ENCODE measurements at places on chromosomes 7 and 10.
A peak's percentile ranks its signal among the peaks of the same experiment; 100 is the strongest.

GRCh38 chr10:25564351-25564750 lies 369.7 kb upstream of the MYO3A start:
- DNase-seq = no peak

DNA sequence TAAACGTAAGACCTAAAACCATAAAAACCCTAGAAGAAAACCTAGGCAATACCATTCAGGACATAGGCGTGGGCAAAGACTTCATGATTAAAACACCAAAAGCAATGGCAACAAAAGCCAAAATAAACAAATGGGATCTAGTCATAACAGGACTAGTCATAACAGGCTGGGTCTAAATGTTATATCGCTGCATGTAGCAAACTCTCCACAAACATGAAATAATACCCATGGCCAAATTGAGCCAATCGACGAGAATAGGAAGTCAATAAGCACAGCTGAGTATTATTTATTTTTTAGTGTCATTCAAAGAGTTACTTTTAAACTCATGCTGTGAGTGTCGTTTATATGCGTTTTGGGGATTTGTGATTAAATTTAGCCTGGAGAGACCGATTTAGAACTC lies 225.1 kb downstream of the TFEC start:
- no peak for DNase-seq

DNA sequence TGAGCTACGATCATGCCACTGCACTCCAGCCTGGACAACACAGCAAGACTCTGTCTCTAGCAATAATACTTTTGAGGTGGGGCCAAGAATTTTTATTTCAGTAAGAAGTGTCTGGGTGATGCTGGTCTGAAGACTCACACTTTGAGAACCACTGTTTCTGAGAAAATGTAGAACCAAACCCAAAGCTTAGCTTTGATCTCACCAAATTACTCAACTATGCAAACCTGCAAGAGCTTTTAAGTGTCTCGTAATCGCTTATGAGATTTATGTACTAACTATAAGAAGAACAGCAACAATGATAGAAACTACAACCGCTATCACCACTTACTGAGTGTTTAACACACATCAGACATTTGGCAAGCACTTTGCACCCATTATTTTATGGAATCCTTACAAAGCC lies 29.5 kb downstream of the APBB1IP start:
- no peak for DNase-seq

- DNase-seq = peak; percentile 48
Observed at GRCh38 chr7:128361411-128362379, at the start of gene PRRT4. Gene PRRT4 (minus strand): TSS chr7:128361690.

DNA sequence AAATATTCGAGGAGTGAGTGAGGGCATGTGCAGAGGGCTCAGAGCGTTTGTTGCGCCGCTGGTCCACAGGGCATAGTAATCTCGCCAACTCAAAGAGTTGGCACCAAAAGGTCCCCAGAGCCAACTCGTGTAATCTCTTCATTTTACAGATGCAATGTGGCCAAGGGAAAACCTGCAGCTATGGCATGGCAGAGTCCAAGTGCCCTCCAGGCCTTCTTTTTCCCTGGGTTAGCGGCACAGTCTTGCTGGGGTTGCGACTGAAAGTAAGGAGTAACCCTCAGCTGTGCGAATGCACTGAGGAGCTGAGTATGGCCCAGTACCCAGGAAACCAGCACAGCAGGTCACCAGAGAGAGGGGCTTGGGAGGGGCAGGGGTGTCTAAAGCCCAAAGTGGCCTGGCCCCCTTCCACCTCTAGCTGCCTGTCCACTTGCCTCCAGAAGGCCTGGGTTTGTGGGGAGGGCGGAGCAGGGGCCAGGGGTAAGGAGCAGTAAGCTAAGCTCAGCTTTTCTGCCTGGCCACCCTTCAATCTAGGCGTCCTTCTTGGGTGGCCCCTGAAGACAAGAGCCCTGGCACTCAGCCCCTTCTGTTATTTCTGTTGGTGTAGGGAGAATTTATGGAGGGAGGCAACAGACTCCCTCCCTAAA lies 3.3 kb upstream of the GAD2 start:
- no peak for DNase-seq

GRCh38 chr7:39967406-39968161 lies 17.5 kb downstream of the CDK13 start:
- DNase-seq = no peak

DNA sequence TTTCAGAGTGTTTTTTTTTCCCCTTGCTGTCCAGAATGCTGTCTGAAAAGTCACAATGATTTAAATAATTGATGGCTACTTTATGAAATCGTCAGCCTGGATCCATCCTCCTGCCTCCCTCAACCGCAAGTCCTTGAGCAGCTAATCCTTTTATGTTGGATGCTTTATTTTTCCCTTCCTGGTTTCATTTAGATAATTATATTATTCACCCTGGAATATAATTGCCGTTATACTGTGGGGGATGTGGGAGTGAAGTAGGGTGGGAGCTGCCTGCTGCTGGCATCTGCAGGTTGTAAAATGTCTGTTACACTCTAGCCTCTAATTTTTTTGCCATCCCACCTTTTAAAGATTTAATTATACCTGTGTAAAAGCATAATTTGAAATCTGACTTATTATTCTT lies 290.5 kb upstream of the LRGUK start:
- DNase-seq = no peak

GRCh38 chr10:4431114-4431863 lies 394.7 kb upstream of the AKR1E2 start:
- DNase-seq = no peak

DNA sequence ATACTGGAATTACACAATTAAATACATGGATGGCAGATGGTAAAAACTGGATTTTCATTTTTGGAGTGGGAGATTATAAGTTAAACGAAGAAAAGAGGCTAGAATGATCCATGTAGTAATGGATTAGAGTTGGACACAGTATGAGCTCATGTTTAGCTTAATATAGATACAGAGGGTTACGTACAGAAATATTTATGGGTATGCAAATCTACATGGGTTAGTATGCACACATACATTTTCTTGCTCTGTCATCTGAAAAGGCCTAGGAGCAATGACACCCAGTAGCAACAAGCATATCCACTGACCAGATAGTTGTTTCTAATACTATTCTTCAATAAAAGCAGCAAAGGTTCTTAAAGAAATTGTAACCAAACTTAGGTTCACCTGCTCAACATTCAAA lies 366.4 kb downstream of the SEMA3D start:
- no peak for DNase-seq

DNA sequence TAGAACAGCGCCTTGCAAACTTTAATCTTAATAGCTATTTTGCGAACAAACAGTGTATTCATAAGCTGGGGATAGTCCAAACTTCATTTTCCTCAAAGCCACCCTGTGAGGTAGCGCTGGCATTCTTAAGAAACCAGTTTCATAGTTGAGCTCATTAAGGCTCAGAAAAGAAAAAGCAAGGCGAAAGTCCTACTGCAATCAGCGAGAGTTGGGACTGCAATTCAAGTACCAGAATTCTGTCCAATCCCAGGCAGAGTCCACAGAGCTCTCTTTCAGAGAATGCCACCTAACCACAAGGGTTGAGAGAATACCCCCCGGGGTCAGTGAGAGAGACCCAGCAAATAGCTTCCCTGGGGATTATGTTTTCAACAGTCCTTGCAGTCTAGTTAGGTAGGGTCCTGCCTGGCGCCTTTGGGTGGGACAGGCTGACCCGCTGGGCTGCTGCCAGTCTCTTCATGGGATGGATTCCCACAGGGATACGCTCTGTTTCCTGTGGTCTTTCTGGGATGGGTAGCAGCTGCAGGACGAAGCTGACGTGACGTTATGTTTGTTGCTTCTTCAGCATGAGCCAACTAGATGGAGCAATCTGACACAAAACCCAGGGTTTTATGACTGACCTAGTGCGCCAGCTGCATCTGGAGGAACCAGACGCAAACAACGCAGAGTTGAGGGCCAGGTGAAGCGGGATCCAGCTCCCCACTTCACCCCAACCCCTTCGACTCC lies 16.0 kb downstream of the BMPER start:
- no peak for DNase-seq

GRCh38 chr7:155581107-155581830 lies 34.9 kb upstream of the CNPY1 start:
- no peak for DNase-seq

DNA sequence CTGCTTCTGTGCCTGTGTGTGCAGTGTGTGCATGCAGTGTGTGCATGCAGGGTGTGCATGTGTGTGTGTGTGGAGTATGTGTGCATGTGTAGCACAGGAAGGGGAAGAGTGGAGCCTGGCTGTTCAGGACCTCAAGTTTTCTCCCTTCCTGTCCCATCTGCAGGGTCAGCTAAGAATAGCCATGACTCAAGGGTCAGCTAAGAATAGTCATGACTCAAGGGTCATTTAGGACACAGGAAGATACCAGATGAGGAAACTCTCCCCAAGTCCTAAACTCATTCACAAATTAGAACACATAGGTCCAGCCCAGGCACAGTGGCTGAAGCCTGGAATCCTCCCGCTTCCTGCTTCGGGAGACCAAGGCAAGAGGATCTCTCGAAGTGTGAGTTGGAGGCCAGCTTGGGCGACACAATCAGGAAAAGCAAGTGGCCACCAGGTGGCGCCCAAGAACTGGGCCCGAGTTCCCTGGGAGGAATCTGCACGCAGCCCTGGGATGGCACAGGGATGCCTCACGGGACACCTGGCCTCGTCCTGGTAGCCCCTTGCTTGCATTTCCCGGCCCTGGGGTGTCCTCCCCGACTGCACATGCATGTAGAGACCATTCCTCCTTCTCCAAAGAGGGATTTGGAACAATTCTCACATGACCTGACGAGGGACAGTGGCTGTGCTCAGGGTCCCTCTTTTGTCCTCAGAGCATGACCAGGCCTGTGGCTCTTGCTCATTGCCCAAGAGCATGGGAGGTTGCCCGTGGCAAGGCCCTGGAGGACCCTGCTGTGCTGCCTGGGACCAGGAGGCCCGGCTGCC lies 21.4 kb upstream of the VOPP1 start:
- DNase-seq = peak; percentile 74

GRCh38 chr7:115941703-115942268 lies 88.8 kb downstream of the TFEC start:
- DNase-seq = no peak

DNA sequence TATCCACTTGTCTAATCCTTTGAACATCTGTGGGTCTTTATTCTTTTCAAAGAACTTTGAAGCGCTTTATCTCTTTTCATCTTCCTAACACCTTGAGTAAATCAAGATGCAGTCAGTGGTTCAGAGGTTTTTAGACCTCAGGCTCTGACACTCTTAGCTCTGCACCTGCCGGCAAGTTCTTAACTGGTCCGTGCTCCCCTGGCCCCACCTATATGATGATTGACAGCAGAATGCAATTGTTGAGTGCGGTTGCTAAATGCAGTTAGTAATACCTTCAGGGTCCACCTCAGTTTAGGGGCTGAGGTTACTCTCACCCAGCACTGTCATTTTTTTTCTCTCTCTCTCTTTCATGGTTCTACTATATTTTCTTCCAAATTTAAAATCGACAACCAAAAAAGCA lies 854.2 kb upstream of the AUTS2 start:
- DNase-seq = no peak

DNA sequence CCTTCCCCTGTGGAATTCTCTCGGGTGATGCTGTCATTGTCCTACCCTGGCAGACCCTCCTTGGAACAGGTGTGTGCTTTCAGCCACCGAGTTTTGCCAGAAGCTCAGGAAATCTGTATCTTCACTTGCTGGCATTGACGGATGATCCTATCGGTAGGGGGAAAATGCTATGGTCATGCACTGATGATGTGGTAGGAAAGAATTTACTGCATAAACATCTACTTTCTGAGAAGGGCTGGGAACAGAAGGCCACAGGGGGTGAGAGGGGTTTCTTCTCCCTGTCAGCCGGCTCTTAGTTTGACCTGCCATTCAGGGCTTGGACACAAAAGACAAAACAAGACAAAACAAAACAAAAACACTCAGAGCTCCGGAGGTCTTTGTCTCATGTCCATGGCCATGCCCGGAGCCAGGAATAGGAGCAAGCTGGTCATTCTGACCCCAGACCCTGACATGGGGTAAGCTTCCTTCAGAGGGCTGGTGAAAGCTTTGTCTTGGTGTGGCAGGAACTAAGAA lies 43.6 kb upstream of the CARD11 start:
- no peak for DNase-seq

DNA sequence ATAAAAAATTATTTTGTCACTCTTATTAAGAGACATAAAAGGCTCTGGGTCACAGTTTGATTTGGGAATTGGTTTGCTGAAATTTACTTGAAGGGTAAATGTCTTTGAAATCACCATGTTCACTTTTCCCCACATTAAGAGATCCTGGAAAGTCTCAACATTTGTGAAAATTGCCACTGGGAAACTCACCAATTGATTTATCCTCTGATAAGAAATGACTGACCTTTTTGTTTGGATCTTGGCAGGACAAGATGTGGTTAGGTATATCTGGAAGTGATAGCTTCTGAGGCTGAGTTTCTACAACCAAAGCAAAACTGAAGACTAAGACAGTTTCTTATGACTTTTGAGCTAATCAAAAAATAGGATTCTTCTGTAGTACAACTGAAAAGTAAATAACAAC lies 107.1 kb upstream of the TMEM106B start:
- no peak for DNase-seq

DNA sequence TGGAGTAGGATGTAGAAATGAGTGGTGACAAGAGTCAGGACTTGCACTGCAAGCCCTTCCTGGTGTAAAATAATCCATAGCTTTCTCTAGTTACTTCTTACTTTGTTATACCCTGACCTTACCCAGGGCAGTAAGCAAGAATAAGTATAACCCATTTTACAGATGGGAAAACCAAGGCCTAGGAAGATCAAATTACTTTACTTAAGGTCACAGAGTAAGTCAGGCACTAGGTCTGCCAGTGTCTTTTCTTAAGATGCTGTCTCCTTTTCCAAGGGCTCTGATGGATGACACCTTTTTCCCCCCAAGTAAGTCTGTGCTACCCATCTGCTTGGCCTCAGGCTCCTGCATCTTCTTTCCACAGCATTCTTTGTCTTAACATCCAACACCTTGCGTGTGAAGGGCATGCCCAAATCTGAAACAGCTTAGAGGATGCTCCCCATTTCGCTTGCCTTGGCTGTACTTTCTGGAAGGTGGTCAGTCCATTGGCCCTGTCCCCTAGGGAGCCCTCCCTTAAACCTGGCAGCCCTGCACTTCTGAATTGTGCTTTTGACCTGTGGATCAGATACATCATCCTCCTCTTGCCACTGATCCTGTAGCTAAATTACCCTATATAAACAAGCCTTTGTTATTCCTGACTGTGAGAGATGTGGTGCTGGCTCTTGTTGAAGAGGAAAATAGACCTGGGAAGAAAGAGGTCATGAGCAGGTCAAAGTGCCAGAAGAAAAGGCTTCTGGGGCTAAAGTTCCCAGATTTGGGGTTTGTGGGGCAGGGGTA lies 168.6 kb downstream of the LRMDA start:
- DNase-seq = no peak

DNA sequence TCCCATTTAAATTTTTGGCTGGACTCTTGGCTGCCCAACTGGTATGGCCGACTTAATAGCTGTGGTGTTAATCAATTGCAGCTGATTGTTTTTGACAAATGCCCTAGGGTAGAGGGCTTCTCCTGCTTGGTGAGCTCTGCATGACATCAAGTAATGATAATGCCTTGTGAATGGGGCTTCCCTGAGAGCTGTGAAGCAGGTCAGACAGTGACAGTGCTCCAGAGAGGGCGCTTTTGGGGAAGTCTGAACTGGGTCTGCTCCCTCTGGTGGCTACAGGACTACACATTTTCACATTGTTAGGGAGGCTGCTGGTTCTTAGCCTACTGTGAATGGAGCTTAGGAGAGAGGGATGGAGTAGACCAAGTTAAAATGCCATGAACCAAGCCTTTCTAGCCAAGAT lies 98.8 kb downstream of the SDK1 start:
- no peak for DNase-seq

GRCh38 chr7:103524042-103524907 lies 78.3 kb upstream of the SLC26A5 start:
- DNase-seq = no peak
